ENCODE measurements at places on chromosomes 3 and 15.
A peak's percentile ranks its signal among the peaks of the same experiment; 100 is the strongest.

GRCh38 chr15:74405823-74406222, 27.9 kb downstream of the SEMA7A start:
- DNase-seq: no peak

- no peak for DNase-seq
Observed at GRCh38 chr15:50627351-50628055, 59.1 kb downstream of the TRPM7 start.

GRCh38 chr3:60215946-60216345, 1035.3 kb downstream of the FHIT start:
- no peak for DNase-seq

GRCh38 chr15:75069301-75069925, 46.0 kb downstream of the PPCDC start:
- DNase-seq: no peak

- peak; percentile 32 for DNase-seq
Observed at GRCh38 chr3:53046171-53047170, 598 bp upstream of the SFMBT1 start.

DNA sequence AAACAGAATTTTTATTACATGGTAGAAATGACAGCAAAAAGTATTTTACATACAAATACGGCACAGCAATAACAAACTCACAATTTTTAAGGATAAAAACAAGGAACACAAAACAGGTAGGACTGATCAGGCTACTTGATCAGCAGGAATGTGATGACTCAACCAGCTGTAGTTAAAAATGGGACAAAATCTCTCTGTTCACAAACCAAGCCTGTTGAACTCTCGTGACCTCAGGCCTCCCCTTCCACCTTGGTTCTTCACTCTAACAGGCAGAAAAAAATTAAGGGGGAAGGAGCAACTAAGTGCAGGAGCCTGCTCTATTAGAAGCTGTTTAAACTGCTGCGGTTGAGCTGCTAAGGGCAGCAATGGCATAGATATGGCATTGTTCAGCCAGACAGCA, 18.7 kb downstream of the FBXL22 start:
- DNase-seq: no peak

DNA sequence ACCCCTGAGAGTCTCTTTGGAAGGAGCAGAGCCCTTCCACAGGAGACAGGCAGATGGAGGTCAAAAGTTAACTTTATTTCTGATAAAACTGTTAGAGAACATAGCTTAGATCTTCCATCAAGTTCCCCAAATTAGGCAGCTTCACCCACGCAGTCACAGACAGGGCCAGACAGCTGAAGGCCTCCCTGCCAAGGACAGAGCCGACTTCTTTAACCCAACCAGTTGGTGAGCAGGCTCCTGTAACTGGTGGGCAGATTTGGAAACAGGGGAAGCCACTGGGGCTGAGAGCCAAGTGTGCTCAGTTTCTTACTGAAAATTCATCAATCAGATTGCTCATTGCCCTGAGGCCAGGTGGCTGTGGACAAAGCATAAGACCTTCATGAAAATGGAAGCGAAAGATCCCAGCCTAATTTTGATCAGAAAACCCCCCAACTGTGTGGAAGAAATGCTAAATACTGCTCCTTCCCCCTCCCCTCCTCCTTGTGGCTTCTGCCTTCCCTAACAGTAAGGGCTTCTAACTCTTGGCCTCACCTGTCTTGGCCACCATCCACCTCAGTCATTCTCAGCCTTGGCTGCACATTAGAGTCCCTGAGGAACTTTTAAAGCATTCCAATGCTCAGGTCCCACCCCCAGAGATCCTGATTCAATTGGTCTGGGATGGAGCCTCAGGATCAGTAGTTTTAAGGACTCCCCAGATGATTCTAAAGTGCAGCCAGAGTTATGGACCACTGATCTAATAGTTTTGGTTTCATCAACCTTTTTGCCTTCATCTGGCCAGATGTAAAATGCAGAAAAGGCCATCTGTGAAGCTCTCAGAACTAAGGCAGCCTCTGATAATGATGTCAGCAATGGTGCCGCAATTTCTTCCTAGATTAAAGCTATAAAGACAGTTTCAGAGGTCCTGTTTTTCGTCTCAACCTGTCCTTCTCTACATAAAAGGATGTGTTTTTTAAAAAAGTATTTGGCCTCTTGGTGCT, 11.5 kb downstream of the CLRN1 start:
- no peak for DNase-seq

GRCh38 chr3:123098426-123099330, 31.9 kb downstream of the PDIA5 start:
- DNase-seq: no peak

DNA sequence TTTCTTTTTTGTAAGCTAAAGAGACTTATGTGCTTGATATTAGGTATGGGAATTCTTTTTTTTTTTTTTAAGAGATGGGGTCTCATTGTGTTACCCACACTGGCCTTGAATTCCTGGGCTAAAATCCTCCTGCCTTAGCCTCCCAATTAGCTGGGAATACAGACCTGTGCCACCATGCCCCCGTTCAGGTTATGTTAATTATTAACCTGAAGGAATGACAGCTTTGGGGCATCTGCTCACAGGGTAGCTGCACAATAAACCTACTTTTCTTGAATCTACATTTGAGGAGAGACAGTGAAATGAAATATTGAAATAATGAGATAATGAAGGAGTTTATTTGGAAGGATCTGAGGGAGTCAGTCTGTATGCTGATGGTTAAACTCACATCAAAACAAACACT, 158.2 kb upstream of the FAM3D start:
- DNase-seq: no peak

DNA sequence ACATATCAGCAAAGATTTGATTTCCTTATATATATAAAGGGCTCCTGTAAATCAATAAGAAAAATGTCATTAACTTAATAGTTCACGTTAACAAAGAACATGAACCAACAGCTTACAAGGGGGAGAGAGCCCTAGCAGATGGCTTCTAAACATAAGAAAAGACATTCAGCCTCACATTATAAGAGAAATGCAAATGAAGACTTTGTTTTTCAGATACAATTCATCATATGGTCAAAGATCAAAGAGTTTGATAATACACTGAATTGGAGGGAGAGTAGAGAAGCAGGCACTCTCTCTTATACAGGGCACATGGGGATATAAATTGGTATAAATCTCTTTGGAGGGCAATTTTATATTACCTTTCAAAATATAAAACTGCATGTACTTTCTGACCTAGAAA, 21.1 kb downstream of the RBP2 start:
- DNase-seq: no peak

GRCh38 chr3:172390792-172391191, 57.5 kb downstream of the GHSR start:
- no peak for DNase-seq

DNA sequence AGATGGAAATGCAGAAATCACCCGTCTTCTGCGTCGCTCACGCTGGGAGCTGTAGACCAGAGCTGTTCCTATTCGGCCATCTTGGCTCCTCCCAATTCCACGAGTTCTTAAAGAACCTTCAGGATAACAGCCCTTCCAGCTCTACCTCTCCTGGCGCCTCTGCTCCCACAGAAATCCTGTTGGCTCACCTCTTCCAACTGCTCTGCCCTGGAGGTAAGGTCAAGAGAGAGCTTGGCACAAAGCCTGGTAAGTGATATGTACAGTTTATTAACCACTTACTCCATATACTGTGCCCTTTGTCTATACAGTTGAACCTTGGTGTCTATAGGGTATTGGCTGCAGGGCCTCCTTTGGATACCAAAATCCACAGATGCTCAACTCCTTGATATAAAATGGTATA, 17.8 kb upstream of the FGF12 start:
- DNase-seq: no peak

- DNase-seq: no peak
Observed at GRCh38 chr15:49927189-49927861, 191.7 kb downstream of the ATP8B4 start.

GRCh38 chr3:38247366-38248035, 18.1 kb upstream of the SLC22A13 start:
- DNase-seq: no peak

GRCh38 chr3:51942603-51943450, 664 bp downstream of the PARP3 start:
- peak; percentile 53 for DNase-seq
